ENCODE measurements at places on chromosomes 4 and X.

GRCh38 chr4:40149960-40150385, 46.9 kb upstream of the RHOH start:
- peak; percentile 34 for DNase-seq

GRCh38 chrX:47143894-47144625, 442 bp downstream of the NDUFB11 start:
- DNase-seq: no peak

DNA sequence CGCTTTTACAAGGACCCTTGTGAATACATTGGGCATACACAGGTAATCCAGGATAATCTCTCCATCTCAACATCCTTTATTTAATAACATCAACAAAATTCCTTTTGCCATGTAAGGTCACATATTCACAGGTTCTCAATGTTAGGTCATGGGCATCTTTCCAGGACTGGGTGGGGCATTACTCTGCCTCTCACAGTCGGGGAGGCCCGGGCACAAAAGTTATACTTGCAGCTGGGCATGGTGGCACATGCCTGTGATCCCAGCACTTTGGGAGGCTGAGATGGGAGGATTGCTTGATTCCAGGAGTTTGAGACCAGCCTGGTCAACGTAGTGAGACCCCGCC, 93.7 kb upstream of the AP1S2 start:
- DNase-seq: no peak

GRCh38 chrX:150118476-150118875, 180.2 kb upstream of the EOLA2 start:
- no peak for DNase-seq

- DNase-seq: no peak
Measured at GRCh38 chr4:69909195-69909594, 21.7 kb upstream of the CSN1S1 start.

- no peak for DNase-seq
Measured at GRCh38 chr4:5933116-5933515, 40.2 kb upstream of the CRMP1 start.

DNA sequence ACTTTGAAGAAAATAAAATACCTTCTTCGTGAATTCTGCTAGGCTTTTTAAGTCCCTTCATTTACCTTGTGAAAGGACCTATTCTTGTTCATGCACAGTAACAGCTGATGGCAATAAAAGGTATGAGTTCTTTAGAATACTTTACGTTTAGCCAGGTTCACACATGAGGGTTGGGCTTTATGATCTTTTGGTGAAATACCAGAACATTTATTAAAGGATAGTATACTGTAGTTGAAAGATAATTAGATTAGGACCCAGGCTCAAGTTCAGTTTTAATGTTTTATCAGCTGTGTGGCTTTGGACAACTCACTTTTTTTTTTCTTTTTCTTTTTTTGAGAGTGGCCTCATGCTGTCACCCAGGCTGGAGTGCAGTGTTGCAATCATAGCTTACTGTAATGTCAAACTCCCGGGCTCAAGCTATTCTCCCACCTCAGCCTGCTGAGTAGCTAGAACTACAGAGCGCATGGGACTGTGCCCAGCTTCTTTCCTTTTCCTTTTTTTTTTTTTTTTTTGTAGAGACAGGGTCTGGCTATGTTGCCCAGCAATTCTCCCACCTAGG, 28.2 kb upstream of the NEIL3 start:
- no peak for DNase-seq

- DNase-seq: no peak
Measured at GRCh38 chr4:181365671-181366070, 877.5 kb upstream of the TENM3 start.

DNA sequence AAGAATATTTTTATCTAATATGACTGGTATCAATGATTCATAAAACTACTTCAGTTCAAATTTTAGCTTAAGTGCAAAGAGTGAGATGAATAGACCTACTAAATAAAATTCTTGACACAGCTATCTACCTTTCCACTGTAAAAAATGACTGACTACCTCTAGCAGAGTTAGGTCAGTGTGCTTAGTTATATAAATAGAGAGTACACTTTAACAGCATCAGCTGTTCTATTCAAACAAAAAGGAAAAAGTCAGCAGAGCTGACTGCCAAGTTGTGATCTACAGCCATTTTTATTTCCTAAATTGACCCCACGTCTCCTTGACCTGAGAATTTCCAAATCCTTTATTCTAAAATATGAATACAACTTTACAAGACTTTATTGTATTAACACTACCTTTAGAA, 262.4 kb downstream of the CAMK2D start:
- no peak for DNase-seq

GRCh38 chrX:7582191-7582590, 260.8 kb upstream of the VCX start:
- DNase-seq: no peak

DNA sequence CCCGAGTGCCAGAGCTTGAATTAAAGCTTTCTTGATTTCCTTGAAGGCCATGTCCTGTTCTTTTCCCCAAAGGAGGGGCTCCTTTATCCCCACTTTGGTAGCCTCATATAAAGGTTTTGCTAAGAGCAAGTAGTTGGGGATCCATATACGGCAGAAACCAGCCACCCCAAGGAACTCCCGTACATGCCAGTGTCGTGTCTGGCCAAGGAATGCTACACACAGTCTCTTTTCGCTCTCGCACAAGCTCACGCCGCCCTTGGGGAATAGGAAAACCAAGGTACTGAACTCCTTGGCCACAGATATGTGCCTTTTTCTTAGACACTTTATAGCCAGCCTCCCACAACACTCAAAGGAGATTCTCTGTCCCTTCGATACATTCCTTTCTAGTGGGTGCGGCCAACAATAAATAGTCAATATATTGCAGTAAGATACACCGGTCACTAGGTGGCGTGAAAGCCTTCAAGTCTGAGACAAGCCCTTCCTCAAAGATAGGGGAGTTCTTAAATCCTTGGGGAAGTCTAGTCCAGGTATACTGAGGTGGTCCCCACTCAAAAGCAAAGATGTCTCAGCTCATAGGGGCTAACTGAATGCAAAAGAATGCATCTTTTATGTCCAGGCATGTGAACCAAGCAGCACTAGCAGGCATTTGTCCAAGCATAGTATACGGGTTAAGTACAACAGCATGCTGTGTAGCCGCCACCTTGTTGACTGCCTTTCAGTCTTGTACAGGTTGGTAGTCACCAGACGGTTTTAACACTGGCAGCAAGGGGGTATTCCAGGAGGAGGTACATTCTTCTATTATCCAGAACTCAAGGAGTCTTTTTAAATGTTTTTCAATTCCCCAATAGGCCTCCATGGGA, 57.8 kb upstream of the XAGE1B start:
- no peak for DNase-seq

DNA sequence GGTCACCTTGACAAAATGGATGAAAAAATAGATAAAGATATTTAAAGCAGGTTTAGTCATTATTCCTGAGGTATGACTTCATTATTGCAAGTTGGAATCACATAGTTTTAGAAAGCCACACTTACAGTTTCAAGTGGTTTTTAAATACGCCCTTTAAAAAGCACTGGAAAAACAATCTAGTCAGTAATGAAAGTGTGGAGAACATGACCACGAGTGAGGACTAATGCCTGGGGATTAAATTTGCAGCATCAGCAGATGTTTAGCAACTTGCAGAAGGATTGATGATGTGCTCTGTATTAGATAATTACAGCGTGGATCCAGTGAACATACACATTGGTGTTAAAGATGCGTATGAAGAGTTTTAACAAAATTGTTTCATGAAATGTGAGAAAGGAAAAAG, 5.9 kb downstream of the SPARCL1 start:
- DNase-seq: no peak

- no peak for DNase-seq
Measured at GRCh38 chr4:25030277-25031076, at the start of gene LGI2. Gene LGI2 (minus strand): TSS chr4:25030946. CDS start chr4:25030693, 253 bp downstream.

DNA sequence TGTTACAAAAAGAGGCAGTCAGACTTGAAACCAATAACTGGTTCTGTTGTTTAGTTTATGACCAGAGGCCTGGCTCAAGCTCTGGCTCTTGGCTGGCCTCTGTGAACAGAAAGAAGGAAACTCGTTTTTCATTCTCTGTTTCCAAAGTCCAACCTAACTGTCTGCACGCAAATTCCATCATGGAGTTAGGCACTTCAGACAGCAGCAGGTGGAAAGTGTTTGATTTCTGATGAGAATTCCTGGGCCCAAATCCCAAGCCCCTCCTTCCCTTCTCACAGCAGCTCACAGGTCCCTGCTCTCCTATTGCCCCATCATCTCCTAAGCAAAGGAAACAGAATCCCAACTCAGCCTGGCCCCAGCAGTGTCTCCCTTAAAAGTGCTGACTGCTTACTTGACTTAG, 42.8 kb upstream of the FGF16 start:
- no peak for DNase-seq

- DNase-seq: no peak
Measured at GRCh38 chr4:73340917-73341316, 63.2 kb upstream of the ALB start.

DNA sequence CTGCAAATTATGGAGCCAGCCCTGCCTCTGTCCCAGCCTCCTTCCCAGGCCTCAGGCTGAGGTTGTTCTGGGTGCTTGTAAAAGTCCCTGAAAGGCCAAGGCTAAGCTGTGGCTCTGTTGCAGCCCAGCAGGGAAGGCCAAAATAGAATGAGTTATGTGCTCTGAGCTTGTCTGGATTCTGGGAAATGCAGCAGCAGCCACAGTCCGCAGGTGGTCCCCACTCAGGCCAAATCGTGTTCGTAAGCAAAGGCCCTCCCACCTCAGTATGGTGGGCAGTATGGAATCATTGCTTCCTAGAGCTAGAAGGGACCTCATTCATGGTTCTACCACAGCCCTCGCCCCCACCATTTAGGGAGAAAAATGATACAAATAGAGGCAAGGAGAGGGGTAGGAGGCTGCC, 4.7 kb upstream of the TCEAL1 start:
- DNase-seq: no peak

DNA sequence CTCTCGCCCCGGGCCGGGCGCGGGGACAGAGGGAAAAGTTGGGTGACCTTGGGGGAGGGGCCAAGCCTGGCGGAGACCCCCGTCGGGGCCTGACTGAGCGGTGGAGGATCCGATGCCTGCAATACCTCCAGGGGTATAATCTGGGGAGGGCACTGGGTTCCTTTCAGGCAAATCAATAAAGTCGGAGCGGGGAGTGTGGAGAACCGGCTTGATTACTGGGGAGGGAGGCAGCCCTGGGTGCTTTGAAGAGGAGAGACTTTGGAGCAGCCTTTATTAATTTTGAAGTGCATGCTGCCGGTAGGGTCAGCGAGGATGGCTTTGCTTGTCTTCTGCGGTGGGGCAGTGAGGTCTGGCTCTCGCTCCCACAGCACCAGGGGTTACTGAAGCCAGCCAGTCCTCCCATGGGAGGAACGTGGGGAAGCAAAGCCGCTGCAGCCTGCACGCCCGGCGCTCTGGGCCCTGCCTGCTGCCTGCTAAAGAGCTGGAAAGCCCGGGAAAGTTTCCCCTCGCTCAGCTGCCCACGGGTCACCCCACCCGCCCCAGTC, 403 bp upstream of the LGI2 start:
- no peak for DNase-seq

DNA sequence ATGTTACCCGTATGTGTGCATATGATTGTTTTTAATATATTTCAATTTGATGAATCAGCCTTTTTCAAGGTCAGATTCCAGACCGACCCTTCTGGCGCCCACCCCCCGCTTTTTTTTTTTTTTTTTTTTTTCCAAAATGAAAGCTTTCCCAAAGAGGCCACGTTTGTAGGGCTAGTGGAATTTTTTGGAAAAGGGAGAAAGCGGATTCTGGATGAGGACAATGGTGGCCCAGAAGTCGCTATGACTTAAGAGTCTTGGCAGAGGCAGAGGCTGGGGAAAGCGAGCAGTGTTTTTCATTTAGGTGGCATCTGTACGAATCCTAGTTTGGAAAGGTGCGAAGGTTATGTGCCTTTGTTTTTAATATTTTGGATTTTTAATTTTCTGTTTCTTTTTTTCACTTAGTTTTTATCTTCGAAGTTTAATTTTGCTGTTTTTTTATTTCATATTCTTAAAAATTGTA, 14.6 kb downstream of the NDUFB11 start:
- DNase-seq: no peak

GRCh38 chr4:12880844-12881243, 603.3 kb downstream of the RAB28 start:
- no peak for DNase-seq

DNA sequence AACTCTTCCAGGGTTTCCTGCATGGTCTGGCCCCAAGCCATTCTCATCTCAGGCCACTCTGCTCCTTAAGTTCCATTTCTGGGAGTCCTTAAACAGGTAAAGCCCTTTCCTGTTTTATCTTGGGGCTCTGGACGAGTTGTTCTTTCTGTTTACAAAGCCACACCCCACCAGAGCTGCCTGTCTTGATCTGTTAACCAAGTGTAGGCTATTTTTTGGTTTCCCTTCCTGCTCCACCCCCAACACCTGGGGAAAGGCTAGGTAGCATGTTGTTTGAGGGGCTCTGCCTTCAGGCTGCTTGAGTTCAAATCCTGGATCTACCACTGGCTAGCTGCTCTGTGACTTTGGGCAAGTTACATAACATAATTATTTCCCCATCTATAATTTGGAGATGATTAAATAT, 40.0 kb downstream of the ERVMER34-1 start:
- no peak for DNase-seq

- no peak for DNase-seq
Measured at GRCh38 chr4:72107456-72107855, 75.7 kb downstream of the NPFFR2 start.

- no peak for DNase-seq
Measured at GRCh38 chr4:26731351-26732035, 129.1 kb upstream of the STIM2 start.

- peak; percentile 74 for DNase-seq
Measured at GRCh38 chrX:154397888-154398667, at the start of gene RPL10. Gene RPL10 (plus strand): TSS chrX:154398377. CDS start chrX:154398520, 143 bp downstream.

GRCh38 chr4:69133993-69134392, 37.7 kb downstream of the UGT2B7 start:
- no peak for DNase-seq

All from stimulated activated CD4-positive, alpha-beta T cell treated with anti-CD3 and anti-CD28 coated beads, Interleukin-1b, Interleukin-23, amount 100 ng/mL, for 1 hour (primary cell).